Naive thymus-derived CD4-positive, alpha-beta T cell (primary cell): ENCODE measurements at places on chromosomes 11 and 22.

GRCh38 chr11:26078231-26078821, 253.6 kb upstream of the ANO3 start:
- DNase-seq = no peak

GRCh38 chr11:105377870-105378269, 232.0 kb upstream of the GRIA4 start:
- no peak for DNase-seq

DNA sequence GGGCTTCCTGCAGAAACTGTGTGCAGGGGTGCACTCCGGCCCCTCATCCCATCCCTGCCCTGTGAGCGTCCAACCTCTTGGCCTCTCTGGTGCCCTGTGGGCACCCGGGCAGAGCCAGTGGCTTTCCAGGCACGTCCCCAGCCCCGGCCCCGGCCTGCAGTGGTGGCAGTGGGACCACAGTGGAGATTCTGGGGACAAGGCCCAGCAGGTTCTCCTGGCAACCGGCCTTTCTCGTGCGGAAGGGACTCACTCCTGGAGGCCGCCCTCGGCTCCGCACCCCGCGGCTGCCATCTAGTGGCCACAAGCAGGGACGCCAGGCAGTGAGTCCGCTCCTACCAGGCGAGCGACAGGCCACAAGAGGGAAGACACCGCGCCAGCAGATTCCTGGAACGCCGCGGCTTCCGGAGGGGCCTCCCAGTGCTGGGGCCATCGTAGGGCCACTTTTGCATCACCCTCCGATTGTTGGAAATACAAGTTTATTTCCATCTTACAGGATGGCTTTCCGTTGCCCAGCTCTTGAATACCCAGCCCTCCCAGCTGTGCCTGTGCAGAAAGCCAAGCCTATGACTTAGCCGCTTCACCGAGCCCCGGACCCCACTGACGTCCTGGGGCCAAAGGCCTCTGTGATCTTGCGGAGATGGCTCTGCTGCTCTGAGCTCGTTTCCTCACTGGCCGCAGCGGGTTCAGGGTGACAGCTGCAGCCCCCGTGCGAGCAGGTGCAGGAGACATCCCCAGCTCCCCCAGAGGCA, 357.3 kb downstream of the CTTN start:
- DNase-seq = peak; percentile 17

DNA sequence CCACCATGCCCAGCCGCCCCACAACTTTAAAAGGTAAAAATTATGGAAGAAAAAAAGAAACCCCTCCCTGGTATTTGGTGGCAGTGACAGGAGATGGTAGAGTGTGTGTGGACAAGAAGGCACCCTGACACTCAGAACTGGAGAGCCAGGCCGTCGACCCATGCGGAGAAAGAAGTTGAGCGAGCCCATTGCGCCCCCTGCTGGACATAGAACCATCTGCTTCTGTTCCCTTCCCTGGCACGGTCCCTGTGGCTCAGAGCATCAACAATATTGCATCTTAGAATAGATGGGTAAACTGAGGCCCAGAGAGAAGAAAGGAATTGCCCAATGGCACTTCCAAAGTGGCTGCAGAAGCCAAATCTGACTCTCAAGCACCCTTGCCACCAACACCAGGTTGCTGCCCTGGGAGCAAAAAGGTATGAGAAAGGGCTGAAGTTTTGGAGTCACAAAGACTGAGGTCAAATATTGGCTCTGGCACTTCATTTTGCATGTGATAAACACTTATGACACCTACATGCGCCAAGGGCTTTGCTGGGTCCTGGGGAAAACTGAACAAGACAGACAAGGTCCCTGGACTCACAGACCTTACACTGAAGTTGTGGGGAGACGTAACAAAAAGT, 8.6 kb downstream of the MRPL11 start:
- DNase-seq = peak; percentile 41

DNA sequence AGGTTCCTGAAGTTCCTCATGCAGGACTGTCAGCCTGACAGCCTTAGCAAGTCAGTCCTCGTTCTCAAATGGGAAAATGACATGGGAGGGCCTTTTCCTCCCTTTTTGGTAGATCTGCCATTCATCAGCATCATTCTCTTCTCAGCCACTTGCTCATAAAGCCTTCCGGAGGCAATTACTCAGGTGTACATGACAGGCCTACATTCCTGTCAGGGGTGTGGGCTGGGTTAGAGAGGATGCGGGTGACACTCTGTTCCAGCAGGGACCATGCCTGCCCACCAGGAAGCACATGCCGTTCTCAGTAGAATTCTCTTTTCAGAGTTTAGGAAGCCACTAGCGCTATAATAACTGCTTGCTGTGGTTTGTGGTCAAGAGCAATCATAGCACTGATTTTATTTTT, 24.2 kb upstream of the ANKK1 start:
- DNase-seq = no peak

DNA sequence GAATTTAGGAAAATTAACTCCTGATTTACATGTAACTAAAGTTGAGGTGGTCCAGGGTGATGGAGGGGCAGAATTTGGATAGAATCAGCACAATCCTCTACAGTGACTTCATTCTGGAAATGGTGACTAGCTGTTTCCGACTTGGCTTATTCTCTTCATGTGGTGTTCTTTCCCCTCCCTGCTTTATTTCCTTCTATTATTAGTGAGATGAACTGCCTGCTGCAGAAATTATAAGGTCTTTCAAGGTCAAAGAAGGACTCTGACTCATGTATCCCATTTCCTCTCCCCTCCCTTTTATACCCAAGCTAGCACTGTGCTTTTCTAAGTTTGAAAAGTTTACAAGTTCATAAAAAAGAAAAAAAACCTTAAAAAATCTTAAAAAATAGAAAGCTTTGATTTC, 12.2 kb upstream of the MRPL17 start:
- no peak for DNase-seq

GRCh38 chr11:112814168-112814567, 147.1 kb upstream of the NCAM1 start:
- DNase-seq = no peak

DNA sequence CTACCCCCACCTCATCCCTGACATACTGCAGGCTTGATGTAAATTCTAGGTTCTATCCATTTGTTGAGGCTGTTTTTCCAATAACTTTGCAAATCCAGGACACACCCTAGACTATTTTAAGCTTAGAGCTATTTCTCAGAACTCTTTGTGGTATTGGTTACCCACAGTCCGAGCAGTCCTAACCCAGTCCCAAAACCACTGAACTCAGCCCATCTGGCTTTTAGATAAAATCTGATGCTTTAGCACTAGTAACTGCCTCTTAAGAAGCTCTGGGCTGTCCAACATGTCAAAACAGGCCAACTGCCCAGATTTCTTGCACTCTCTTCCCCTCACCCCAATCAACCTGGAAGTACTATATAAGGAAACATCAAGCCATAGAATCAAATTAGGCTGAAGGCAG, 344.4 kb upstream of the CADM1 start:
- DNase-seq = no peak

DNA sequence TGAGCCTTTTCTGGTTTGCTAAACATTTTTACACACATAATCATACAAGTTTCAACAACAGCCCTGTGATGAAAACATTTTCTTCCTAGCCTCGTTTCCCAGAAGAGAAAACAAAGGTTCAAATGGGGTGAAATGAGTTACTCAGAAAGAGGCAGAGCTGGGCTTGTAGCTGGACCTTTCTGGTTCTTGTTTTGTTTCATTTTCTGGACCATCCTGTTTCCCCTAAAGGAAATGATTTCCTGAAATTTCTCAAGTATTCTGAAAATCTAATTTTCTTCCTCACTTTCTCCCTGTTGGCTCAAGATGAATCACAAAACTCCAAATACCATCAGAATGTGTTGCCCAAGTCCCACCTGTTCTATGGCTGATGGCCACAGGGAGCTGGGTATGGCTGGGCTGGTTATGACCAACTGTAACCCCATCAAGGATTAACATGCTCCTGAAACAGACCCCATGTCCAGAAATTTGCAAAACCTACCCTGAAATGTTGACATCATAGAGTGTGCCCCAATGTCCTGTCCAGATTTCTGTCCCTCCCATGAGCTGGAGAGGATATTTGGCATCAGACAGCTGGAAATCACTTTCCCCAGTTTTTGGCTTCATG, 6.7 kb upstream of the APOL4 start:
- DNase-seq = no peak
